ENCODE measurements at places on chromosomes 3 and 15. TPM values are rescaled to one million over a fixed set of nuclear protein-coding genes. Genes with fewer than 3 reads are reported as not detected.

- no peaks in the 10 kb centered on the region for H3K4me1 ChIP-seq
- no peak overlapping the region for H3K4me3 ChIP-seq
- DNase-seq: no peak
- H3K27me3 ChIP-seq: no peaks in the 10 kb centered on the region
- H3K27ac ChIP-seq: no peak overlapping the region
These were observed 38.9 kb downstream of the CCDC54 start for GRCh38 chr3:107416138-107416537.

DNA sequence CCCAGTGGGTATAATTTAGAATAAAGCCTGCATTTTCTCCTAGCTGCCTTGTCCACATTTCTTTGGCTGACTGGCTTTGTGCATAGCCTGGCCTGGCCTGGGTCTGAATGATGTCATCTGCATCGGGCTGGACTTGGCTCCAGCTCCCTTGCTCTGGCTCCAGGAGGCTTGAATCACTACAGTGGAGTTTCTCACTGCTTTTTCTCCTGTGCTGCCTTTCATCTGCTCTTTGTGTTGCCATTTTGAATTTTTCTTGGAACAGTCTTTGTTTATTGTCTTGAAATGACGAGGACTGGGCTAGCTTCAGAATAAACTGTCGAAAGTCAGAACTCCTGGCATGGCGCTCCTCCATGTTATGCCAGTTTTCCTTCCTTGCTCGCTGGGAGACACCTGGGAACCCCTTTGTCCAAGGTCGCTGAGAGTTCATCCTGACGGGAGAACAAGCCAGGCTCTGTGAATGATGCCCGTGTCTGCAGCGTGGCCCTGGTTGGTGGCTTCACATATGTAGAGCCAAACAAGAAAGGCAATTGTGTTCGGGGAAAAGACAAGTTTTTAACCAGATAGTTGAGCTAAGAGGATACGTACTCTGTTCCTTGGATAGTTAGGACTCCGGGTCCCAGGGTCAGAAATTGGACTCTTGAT, 258.9 kb downstream of the PDZRN3 start:
- no peaks in the 10 kb centered on the region for H3K36me3 ChIP-seq
- H3K27me3 ChIP-seq: no peaks in the 10 kb centered on the region
- H3K4me3 ChIP-seq: no peak overlapping the region
- H3K4me1 ChIP-seq: no peaks in the 10 kb centered on the region
- H3K27ac ChIP-seq: peak overlapping the region; percentile 38
- no peak for DNase-seq

GRCh38 chr15:89333959-89334509, 590 bp downstream of the POLG start:
- peaks cover 12% of the 10 kb centered on the region for H3K4me1 ChIP-seq
- peaks cover 3% of the 10 kb centered on the region for H3K36me3 ChIP-seq
- peak overlapping the region; percentile 97 for H3K27ac ChIP-seq
- H3K4me3 ChIP-seq: peak overlapping the region; percentile 72
- H3K27me3 ChIP-seq: no peaks in the 10 kb centered on the region

DNA sequence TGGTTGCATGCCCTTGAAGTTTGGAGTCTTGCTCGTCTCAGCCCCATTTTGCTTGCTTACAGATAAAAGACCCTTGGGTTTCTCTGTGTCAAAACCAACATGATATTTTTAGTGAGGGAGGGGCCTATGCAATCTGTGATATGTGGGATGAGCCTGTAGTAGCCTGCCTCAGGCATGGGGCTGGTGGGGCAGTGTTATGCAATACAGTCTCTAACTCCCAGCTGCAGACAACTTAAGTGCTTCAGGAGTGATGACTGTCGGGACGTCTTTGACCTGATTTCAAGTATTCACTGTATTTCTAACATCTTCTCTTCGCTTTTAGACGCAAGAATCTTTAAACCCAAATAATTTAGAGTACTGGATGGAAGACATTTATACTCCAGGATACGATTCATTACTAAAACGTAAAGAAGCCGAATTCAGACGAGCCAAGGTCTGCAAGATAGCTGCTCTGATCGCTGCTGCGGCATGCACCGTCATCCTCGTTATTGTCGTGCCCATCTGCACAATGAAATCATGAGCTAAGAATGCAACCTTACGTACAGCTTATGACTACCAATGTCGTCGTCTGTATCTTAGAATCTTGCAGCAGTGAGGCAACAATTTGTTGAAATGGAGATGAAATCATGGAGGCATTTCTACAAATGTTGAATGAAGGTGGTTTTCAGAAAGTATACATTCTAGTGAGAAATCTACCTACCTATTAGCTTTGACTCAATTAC, 35.9 kb downstream of the MINAR1 start:
- H3K36me3 ChIP-seq: no peaks in the 10 kb centered on the region
- no peak for DNase-seq
- H3K27me3 ChIP-seq: no peaks in the 10 kb centered on the region
- H3K4me1 ChIP-seq: no peaks in the 10 kb centered on the region
- H3K27ac ChIP-seq: no peak overlapping the region

DNA sequence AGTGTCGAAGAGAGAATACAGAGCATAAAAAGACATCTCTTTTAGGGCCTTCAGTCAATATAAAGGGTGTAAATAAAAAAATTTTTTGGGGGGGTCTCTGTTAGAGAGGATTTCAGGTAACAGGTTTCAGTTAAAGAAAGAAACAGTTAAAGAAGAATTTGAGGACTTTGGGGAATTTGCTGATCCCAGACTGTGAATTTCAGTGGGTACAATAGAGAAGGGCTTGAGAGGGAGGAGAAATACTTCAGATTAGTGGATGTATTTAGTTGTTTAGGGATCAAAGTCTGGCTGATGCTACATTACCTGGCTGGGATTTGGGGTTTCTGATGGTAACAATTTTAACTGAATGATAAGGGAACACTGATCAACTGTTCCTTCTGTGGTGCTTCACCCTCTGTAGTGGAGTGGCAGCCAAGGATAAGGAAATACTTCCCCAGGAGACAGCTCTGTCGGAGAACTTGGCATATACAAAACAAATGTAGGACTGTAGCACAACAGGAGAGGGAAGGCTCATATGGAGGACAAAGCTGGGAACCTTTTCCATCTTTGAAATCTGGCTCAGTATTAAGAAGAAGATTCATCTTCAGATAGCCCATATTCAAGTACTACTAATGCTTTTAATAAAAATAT, 79.2 kb downstream of the MEF2A start:
- DNase-seq: no peak
- H3K27me3 ChIP-seq: no peaks in the 10 kb centered on the region
- H3K4me3 ChIP-seq: no peak overlapping the region
- H3K27ac ChIP-seq: no peak overlapping the region

DNA sequence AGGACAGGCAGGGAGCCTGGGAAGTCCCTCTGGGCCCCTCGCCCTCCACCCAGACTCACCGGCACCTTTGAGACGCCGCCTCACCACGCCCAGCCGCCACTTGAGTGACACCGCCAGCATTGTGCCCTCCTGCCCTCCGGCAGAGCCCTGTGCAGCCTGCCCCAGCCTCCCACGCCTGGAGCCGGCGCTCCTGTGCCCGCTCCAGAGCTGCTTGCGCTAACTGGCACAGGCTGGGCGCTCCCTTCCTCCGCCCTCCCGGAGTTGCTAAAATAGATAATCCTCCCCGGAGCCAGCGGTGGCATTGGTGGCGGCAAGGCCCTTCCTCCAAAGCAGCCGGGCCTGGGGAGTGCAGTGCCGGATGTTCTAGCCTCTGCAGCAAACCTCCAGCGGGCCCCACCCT, 15.7 kb upstream of the GRIP2 start:
- no peak overlapping the region for H3K27ac ChIP-seq
- peaks cover 18% of the 10 kb centered on the region for H3K27me3 ChIP-seq
- H3K4me1 ChIP-seq: no peaks in the 10 kb centered on the region
- H3K4me3 ChIP-seq: peak overlapping the region; percentile 28

- H3K36me3 ChIP-seq: no peaks in the 10 kb centered on the region
- DNase-seq: no peak
- no peaks in the 10 kb centered on the region for H3K4me1 ChIP-seq
- no peaks in the 10 kb centered on the region for H3K27me3 ChIP-seq
- no peak overlapping the region for H3K4me3 ChIP-seq
These were observed 1361.4 kb downstream of the NSUN3 start for GRCh38 chr3:95424279-95424678.

DNA sequence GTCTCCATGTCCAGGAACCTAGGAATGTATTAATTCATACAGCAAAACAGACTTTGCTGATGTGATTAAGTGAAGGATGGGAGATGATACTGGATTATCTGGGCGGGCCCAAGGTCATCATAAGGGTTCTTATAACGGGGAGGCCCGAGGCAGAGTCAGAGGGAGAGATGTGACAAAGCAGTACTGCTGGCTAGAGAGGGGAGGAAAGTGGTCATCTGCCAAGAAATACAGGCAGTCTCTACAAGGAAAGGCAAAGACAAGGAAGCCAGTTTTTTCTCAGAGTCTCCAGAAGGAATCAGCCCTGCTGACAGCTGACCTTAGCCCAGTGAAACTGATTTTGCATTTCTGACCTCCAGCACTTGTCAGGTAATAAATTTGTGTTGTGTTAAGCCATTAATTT, 66.2 kb upstream of the CORO2B start:
- DNase-seq: no peak
- peaks cover 9% of the 10 kb centered on the region for H3K4me1 ChIP-seq
- H3K27me3 ChIP-seq: no peaks in the 10 kb centered on the region
- H3K36me3 ChIP-seq: no peaks in the 10 kb centered on the region

DNA sequence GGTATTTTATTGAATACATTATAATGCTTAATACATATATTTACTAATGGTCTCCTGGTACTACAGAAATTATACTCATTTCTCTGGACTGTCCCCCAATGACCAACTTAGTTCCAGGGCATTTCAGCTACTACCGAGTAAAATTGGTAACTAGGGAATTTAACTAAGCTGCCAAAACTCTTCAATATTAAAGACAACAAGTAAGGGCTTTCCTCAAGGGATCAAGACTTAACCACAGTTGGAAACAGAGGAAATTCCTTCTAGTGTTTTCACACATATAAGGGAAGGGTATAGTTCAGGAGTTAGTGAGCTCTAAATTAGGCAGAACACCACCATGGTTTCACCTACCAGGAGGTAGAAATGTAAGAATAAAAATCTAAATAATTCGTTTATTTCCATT, 357.4 kb downstream of the TBL1XR1 start:
- no peak overlapping the region for H3K4me3 ChIP-seq
- H3K27me3 ChIP-seq: no peaks in the 10 kb centered on the region
- DNase-seq: no peak
- no peaks in the 10 kb centered on the region for H3K36me3 ChIP-seq
- no peak overlapping the region for H3K27ac ChIP-seq
- no peaks in the 10 kb centered on the region for H3K4me1 ChIP-seq

- no peaks in the 10 kb centered on the region for H3K27me3 ChIP-seq
- H3K27ac ChIP-seq: peak overlapping the region; percentile 58
- H3K4me3 ChIP-seq: no peak overlapping the region
These were observed 167.0 kb upstream of the ANKRD28 start for GRCh38 chr3:15964605-15965442.

- DNase-seq: no peak
- no peak overlapping the region for H3K4me3 ChIP-seq
- H3K27ac ChIP-seq: no peak overlapping the region
- no peaks in the 10 kb centered on the region for H3K36me3 ChIP-seq
- no peaks in the 10 kb centered on the region for H3K27me3 ChIP-seq
These were observed 125.2 kb downstream of the OCA2 start for GRCh38 chr15:27973886-27974285.

DNA sequence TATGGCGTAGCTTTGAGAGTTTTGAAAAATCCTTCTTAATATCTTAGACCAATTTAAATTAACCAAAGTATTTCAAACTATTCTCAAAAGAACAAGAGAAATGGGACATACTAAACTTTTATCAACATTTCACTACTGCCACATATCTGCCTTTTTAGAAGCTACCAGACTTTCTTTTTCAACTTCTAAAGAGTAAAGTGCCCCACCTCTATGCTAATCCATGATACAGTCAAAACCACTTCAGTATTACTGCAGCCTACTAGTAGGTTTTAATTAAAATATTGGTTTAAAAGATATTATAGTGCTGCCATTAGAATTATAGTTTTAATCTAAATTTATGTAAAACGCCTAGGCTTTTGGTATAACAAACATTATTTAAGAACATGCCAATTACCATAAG, 15.1 kb downstream of the HERC1 start:
- H3K27me3 ChIP-seq: no peaks in the 10 kb centered on the region
- H3K4me1 ChIP-seq: no peaks in the 10 kb centered on the region
- no peak overlapping the region for H3K4me3 ChIP-seq
- H3K27ac ChIP-seq: no peak overlapping the region
- H3K36me3 ChIP-seq: no peaks in the 10 kb centered on the region
- DNase-seq: no peak

- no peak overlapping the region for H3K4me3 ChIP-seq
- no peak overlapping the region for H3K27ac ChIP-seq
These were observed 300.0 kb downstream of the CHST2 start for GRCh38 chr3:143419611-143420010.

DNA sequence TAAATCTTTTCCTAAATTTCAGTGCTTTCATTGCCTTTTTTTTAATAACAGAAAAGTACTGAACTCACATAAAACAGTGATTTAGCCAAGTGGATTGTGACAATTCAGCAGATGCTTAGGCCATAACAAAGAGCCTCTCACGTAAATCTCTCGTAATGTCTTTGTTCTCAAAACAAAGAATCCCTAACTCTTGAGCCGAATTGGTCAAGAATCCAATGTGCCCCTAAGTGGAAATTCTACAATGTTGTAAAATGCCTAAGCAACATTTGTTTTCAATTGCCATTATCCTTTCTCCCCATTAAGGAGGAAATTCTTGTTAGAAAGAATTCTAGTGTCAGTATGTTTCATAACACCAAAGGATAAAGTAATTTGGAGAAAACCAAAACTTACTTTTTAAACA, 235.7 kb upstream of the THBS1 start:
- H3K27ac ChIP-seq: peak overlapping the region; percentile 54
- H3K36me3 ChIP-seq: no peaks in the 10 kb centered on the region

- no peaks in the 10 kb centered on the region for H3K36me3 ChIP-seq
- no peaks in the 10 kb centered on the region for H3K27me3 ChIP-seq
- no peak for DNase-seq
- H3K4me3 ChIP-seq: no peak overlapping the region
These were observed 11.7 kb downstream of the PXYLP1 start for GRCh38 chr3:141243271-141243707.

LRRN1 gene
- total RNA-seq: 18.9 TPM

RFTN1 gene
- 13.9 TPM for total RNA-seq

EIF4G1 gene
- total RNA-seq: 168 TPM

PPP1R14D gene
- not detected for total RNA-seq

PLS1 gene
- 15.7 TPM for total RNA-seq

TEX9 gene
- total RNA-seq: 3.4 TPM

CTDSPL gene
- 63.1 TPM for total RNA-seq

SLC6A1 gene
- total RNA-seq: under 0.01 TPM
